ENCODE measurements at places on chromosomes 4 and X. TPM values are rescaled to one million over a fixed set of nuclear protein-coding genes. Genes with fewer than 3 reads are reported as not detected.

CT55 gene
- polyA plus RNA-seq, result 0.15 TPM

SYTL4 gene
- not detected for polyA plus RNA-seq

RAB41 gene
- polyA plus RNA-seq, result 0.41 TPM

TRPC3 gene
- polyA plus RNA-seq, result 1.8 TPM

CDKL5 gene
- 6.5 TPM for polyA plus RNA-seq

KLKB1 gene
- polyA plus RNA-seq, result 0.41 TPM

DDX60 gene
- polyA plus RNA-seq, result 7.3 TPM

P2RY10 gene
- not detected for polyA plus RNA-seq

All from muscle of arm (tissue), 14 donors.